ENCODE measurements at places on chromosomes 16 and 17.

GRCh38 chr16:8776129-8776584, 21.3 kb downstream of the TMEM186 start:
- DNase-seq = no peak

- no peak for DNase-seq
Observed at GRCh38 chr16:31704138-31704537, 169.5 kb upstream of the ZNF267 start.

DNA sequence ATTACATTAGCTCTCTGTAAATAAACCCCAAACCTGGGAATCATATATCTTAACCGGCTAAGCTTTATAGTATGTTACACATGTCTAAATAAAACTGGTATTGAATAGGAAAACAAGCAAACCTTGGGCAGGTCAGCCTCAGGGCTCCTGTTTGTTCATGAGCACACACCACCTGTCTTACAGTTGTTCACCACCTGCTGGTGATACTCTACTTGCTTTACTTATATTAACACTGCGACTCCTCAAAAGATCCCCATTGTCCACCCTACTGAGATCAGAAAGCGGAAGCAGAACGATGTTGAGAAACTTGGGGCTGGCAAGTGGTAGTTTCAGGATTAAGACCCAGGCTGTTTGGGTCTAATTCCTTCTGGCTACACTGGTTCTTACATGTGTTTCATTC, 16.4 kb downstream of the CDH13 start:
- DNase-seq = no peak

DNA sequence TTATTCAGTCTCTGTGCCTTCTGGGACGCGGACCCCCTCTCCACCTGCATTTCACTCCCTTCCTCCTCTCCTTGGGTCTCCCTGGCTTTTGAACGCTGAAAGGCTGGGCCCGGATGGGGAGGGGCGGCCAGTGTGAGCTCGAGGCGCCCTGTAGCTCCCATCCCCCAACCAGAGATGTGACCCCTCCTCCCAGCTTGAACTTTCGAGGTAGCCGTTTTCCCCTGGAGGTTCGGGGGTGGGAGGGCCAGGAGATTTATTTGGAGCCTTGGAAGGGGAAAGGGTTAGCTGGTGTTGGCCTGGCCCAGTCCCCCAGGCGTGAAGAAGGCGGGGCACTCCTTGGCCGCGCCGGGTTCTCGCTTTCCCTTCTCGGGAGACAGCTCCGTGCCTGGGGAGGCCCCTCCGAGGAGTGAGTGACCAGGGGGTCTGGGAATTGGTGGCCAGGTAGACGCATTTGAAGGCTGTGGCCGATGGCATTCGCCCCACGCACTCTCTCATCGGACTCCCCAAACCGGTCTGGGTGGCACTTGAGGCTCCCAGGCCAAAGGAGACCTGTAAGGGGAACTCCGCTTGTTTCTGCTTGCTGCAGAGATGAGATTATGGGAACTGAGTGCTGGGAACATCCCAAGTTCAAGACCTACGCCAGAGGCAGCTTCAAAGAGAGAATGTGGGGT, 942 bp downstream of the LDAF1 start:
- DNase-seq = no peak

All from NCI-H1105 treated with DMSO at 0.1 percent for 48 hours (cell line).